ENCODE measurements at places on chromosomes 3 and 15.

DNA sequence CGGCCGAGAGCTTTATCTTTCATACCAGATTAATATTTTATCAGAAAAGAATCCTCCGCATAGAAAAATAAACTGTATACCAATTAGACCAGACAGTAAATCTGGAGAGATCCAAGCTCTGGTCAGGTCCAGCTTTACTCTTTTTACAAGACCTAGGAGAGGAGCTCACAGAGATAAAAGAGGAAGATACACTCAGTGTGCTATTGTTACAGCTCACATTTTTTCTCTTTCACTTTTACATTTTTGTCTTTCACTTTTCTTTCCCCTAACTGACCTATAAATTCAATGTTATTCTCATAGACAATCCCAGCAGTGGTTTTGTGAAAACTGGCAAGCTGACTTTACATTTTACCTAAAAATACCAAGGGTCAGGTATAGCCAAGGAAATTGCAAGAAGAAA, 55.8 kb downstream of the GUCA1C start:
- no peak for DNase-seq

DNA sequence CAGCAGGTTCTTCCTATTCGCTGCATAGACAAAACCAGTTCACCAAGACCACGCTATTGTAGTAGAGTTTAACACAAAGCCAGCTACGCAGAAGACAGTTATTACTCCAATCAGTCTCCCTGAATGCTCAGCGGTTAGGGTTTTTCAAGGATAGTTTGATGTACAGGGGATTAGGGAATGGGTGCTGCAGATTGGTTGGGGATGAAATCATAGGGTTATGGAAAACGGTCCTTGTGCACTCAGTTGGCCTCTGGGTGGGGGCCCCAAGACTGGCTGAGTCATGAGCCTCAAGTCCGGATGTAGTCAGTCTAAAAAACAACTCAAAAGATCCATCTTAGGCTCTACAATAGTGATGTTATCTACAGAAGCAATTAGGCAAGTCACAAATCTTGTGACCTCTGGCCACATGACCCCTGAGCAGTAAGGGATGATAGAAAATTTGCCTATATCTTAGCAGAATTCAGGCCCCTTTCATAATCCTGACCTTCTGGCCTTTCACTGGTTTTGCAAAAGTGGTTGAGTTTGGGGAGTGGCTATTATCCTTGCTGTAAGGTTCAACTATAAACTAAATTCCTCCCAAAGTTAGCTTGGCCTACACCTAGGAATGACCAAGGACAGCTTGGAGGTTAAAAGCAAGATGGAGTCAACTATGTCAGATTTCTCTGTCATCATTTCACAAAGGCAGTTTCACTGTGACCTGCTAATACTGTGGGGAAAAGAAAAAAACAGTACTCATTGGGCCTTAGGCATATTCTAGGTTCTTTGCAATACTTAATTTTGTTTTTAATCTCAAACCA, 57.7 kb downstream of the LIPC start:
- no peak for DNase-seq

- DNase-seq = no peak
Observed at GRCh38 chr3:63405882-63406281, 127.8 kb downstream of the SYNPR start.

GRCh38 chr15:86797135-86797534, 717.5 kb downstream of the AGBL1 start:
- no peak for DNase-seq

- DNase-seq = peak; percentile 8
Observed at GRCh38 chr15:88701561-88702095, 62.8 kb downstream of the ISG20 start.

GRCh38 chr15:48371961-48372360, 40.7 kb downstream of the DUT start:
- DNase-seq = no peak

GRCh38 chr3:180646187-180646790, 33.0 kb downstream of the CCDC39 start:
- no peak for DNase-seq

- DNase-seq = no peak
Observed at GRCh38 chr15:85749261-85750151, 45.2 kb downstream of the KLHL25 start.

GRCh38 chr3:30538791-30539190, 67.6 kb upstream of the TGFBR2 start:
- DNase-seq = no peak

GRCh38 chr15:100334015-100334414, 7.8 kb downstream of the ADAMTS17 start:
- DNase-seq = no peak

- DNase-seq = no peak
Observed at GRCh38 chr15:25054329-25054728, 99.5 kb downstream of the SNRPN start.

DNA sequence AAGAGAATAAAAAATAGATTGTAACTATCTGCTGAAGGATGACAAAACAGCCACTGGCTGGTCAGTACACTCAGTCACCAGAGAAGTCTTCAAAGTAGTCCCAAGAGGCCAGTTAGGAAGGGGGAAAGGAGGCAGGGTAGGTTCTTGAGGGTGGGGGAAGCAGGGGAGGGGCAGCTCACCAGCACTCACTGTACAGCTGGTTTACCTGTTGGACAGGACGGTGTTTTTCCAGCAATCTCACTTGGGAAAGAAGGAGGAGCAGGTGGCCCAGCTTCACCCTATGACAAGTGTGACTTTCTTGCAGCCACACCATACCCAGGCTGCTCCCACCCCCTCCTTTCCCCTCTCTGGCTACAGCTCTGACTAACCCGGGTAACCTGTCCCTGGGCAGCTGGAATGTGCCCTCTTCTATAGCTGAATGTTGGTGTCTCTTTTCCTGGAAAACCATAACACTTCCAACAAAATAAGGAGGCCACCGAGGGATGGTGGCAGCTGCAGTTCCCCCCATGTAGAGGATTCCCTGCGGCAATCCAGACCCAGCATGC, 203.4 kb upstream of the NSMCE3 start:
- DNase-seq = no peak

DNA sequence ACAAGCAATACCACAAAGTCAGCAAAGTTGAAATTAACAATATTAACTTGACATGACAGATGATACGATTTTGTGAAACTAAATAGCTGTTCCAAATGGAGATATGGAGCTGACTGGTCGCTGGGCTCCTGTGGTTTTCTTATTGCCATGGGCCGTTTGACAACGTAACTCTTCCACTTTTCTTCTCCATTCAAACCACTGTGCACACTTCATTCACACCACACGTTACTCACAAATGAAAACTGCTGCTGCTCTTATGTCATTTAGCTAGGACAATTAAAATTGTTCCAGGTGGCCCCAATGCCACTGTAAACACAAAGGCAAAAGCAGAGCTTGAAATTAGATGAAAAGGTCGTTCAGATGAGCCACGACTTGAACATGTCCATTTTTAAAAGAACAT, 94.0 kb upstream of the VGLL4 start:
- DNase-seq = no peak

DNA sequence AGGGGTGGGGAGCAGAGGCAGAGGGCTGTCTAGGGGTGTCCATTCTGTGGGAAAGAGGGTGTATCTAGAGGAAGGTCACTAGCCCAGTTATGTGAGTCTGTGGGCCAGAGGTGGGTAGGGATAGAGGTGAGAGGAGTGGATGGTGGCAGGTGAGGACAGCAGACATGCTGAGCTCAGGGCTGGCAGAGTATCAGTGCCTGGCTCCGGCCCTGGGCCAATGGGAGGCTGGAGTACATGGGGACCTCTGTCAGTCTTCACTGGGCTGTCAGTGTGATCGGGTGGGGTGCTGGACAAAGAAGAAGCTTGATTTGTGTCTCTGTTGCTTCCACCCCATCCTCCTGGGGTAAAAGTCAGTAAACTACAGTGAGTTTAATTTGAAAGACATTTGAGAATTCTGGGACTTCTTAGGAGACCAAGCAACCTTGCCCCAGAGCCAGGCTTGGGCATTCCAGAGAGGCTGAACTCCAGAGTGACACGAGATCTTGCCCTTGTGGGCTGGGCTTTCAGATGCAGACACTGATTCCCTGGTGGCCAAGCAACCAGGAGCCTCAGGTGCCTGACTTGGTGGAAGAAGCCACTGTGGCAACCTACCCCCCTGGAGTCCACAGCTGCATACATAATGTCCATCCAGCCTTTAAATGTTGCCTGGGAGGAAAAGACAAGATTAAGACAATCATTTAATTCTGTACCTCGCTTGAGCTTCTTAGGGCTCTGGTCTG, 60.7 kb downstream of the EXOG start:
- no peak for DNase-seq

DNA sequence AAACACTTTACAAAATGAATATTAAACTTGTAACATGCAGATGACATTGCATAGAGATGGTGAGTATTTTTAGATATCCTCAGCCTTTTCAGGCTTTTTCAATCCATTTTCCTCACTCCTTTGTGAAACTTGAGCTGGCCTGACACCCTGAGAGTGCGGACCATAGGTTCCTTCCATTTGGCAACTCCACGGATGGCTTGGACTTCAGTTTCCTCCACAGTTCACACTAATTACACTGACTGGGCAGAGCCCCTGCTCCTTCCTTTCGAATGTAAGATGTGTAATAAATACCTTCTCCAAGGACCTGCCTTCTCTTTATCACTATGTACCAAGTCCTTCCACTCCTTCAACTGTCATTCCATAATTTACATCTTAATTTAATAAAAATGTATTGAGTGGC, 141.7 kb upstream of the LRIG1 start:
- no peak for DNase-seq

DNA sequence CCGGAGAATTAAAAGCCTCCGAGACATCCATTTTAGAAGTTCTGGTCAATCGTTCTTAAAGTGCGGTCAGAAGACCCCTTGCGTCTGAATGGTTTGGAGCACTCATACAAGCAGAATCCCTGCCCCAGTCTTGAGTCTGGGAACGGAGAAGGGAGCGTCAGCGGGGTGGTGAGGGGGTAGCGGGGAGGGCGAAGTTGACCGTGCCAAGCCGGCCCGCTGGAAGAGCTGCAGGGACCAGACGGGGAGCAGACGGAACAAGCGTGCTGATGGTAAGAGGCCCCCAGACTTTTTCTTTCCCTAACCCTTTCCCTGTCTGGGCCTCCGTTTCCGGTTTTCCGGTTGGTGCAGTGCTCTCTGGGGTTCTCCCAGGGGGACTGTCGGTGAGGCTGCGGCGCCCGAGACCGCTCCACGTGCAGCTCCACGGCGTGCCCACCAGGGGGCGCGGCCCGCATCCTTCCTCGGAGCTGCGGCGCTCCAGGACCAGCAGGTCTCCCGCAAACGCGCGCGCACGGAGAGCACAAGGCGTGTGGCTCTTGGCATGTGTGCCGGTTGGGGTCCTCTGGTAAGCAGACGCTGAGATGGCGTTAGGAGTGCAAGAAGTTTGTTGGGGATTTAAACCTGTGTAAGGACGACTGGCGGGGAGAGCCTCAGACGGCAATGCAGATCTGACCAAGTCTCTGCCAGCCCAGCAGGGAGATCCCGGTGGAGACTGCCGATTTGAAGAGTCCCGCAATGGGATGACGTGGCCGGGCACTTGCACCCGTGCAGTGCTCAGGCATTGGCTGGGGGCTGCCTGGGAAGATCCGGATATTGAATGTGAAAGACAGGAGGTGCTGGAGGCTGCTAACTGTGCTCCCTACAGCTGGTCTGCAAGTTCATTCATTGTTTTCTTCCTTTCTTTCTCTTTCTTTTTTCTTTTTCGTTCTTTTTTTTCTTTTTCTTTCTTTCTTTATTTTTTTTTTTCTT, 19.2 kb upstream of the CORO2B start:
- peak; percentile 63 for DNase-seq

DNA sequence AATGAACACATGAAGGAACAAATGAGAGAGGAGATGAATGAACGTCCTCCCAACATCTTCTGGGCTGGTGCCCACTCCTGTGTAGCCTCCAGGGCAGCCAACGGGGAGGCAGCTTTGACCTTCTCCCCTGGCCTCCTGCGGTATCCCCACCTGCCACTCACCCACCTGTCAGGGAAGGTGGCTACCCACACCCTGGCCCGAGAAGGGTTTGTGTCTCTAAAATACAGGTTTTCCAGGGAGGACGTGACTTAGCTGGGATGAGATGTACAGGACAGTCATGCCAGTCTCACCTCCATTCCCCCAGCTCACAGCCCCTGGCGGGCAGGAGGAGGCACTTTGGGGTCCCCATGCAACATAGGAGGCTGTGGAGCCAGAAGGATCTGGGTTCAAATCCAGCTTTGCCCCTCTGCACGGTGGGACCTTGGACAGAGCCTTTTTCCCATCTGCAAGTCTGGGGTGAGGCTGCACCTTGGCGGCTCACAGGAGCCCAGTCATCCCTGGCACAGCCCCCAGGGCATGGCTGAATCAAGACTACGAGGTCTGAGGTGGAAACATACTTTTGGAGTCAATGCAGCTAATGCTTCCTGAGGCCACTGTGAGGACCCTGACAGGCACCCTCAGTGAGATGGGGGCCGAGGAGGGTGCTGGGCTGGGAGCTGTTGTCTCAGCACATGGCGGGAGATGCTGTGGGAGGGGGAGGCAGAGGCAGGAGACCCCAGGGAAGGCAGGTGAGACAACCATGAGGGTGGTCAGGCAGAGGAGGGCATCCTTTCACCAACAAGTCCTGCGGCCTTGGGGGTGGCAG, 11.1 kb upstream of the PLXND1 start:
- DNase-seq = no peak

- DNase-seq = no peak
Observed at GRCh38 chr3:56942523-56942922, 117.9 kb upstream of the SPATA12 start.

DNA sequence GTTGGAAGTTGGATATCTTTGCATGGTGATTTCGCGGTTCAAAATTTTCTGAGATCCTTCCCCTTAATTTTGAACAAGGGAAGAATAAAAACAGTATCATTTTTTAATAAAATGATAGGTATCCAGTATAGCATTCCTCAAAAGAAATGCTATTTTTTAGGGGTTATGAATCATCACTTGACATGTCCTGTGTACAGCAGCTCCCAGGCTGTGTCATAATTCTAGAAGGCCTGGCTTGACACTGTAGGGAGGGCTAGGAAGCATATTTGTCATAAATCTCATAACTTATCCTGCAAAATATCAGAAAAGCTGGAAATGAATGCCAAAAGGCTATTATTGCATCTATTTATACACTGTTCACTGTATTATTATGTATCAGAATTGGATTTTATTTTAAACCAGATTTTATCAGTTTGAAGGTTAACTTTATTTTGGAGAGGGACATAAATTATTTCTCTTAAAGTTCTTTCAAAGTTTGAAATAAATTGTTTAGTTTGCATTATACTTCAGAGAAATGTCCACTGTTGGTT, 539.1 kb upstream of the ROBO2 start:
- no peak for DNase-seq

DNA sequence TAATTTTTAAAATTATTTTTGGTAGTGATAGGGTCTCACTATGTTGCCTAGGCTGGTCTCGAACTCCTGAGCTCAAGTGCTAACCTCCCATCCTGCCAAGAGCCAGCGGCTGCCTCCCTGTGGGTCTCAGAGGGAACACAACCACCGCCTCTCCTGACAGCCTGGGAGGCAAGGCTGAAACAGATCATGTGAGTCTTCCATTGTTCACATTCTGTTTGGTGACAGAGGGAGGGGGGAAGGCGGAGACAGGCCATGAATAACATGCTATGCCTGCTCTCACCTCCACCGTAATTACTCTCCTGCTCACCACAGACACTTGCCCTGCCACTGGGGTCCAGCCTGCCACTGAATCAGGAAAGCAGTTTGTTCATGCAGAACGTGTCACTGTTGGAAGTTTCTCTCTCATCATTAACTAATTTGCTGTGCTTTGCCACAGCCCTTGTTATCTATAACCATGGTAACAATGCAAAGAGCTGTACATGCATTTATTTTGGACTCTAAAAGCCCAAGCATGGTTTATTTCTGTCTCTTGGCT, 78.4 kb upstream of the RASGRF1 start:
- no peak for DNase-seq

GRCh38 chr15:94451466-94451865, 220.1 kb downstream of the MCTP2 start:
- no peak for DNase-seq

GRCh38 chr3:139218046-139218445, 125.8 kb upstream of the MRPS22 start:
- DNase-seq = no peak
